Peyer's patch (tissue), 4 donors: ENCODE measurements at places on chromosomes 3 and 15. TPM values are rescaled to one million over a fixed set of nuclear protein-coding genes. Genes with fewer than 3 reads are reported as not detected.

The OIP5 gene
- total RNA-seq = not detected

DNA sequence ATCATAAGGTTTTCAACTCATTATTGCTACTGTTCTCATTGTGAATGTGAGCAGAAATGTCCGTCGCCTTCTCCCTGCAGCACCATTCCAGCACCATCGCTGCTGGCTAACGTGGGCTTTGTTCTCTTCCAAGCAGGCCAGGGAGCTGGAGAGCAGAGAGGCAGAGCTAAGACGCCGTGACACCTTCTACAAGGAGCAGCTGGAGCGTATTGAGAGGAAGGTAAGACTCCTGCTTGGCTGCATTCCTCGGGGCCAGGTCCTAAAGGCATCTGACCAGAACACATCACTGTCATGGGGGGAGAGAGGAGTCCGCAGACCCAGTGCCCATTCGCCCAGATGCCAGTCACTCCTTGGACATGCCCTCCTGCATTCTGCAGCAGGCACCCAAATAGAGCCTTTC, 130.4 kb upstream of the PLXNA1 start:
- DNase-seq = no peak

DNA sequence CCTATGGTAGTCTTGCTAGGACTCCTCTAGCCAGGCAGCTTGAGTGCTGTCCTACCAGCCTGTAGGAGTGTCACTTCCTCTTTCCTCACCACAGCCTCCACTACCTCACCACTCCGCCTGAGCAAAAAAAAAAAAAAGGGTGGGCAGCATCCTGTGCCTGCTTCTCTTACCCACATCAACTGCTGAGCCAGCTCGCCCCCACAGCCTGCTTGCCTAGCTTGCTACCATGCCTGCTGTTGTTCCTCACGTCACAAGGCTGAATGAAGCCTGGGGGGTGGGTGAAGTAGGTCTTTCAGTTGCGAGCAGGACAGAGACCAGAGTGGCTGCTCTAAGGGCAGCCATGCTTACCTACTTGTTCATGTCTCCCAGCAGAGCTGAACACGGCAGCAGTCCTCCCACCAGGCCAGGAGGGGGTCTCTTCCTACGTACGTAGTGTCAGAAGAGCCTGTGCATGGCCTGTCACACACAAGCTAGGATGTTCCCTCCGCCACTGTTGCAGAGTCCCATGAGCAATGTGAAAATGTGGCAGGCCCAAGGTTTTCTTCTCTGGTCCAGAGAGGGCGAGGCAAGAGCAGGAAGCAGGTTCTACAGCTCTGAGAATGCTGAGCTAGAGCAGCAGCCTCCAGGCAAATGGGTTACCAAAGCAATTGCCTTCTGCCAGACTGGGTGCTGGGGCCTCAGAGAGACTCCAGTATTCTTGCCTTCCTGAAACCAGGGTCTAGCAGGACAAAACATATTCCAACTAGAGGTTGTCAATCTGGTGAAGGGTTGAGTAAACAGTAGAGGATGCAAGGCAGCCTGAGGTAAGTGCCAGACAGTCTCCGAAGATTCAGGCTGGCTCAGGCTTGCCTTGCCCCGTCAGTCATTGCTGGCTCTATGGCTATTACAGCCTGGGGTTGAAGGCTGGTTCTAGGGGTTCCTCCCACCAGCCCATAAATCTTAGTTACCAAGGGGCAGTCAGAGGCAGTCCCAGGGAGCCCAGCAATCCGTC, 8.1 kb downstream of the PPM1M start:
- DNase-seq = peak; percentile 91

GRCh38 chr3:166291186-166291955, 454.1 kb upstream of the BCHE start:
- DNase-seq = no peak

DNA sequence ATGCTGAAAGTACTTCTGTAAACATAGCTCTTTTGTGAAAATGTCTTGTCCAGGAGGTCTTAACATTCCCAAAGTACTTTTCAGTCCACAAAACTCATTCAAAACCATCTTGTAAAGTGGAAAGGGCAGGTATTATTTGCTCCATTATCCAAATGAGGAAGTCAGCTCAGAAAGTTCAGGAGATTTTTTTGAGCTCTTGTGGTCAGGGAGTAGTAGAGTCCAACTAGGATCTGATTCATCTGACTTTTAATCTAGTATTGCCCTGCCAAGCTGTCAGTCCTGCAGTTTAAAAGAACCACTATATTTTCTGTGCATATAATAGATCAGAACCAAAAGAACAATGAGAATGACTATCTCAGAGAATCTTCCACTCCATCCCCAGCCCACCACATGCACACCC, 83.5 kb downstream of the FOXB1 start:
- DNase-seq = no peak

GRCh38 chr3:172066880-172067796, 27.8 kb downstream of the FNDC3B start:
- DNase-seq = no peak

- no peak for DNase-seq
These were observed 175.4 kb downstream of the EBLN2 start for GRCh38 chr3:73236867-73237266.

DNA sequence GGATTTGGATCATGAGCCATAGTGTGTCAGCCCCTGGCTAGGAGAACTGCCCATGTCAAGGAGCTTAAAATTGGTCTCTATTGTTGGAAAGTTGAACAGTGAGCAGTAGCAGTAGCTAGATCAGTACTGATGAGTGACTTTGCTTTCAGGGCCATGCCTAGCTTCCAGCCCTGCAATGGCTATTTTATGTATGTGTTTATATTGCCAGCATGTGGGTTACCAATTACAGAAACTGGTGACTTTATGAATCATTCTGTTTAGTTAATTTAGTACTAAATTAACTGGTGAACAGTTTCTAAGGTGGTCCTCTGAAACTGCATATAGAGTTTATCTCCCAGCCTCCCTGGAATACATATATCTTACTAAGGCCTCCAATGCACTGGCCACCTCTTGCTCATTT, 908.1 kb upstream of the ALCAM start:
- no peak for DNase-seq
